ENCODE measurements at places on chromosomes 16 and 17.

GRCh38 chr17:40541873-40542557 is 23.3 kb downstream of the CCR7 start:
- DNase-seq = no peak

GRCh38 chr17:66789093-66789492 is 45.8 kb upstream of the CACNG5 start:
- DNase-seq = no peak

GRCh38 chr16:56589141-56590039 is at the start of gene MT3:
TSS of gene MT3 (plus strand) at chr16:56589528. CDS start at chr16:56589591, 63 bp downstream.
- DNase-seq = peak; percentile 42

DNA sequence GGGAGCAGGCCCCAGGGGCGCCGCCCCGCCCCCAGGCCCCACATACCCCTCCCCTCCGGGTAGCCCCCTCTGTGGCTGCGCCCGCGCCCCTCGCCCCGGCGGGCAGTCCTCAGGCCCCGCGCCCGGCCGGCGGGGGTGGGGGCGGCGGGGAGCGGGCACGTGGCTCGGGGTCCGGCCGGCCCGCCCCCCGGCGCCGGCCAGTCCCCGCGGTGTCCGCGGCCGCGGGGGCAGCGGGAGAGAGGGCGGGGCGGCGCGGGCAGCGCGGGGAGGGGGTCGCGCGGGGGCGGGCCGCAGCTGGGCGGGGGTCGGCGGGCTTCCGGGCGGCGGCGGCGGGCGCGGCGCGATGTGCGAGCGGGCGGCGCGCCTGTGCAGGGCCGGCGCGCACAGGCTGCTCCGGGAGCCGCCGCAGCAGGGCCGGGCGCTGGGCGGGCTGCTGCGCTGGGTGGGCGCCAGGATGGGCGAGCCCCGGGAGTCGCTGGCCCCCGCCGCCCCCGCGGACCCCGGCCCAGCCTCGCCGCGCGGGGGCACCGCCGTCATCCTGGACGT is 335 bp downstream of the NECAB2 start:
- no peak for DNase-seq

DNA sequence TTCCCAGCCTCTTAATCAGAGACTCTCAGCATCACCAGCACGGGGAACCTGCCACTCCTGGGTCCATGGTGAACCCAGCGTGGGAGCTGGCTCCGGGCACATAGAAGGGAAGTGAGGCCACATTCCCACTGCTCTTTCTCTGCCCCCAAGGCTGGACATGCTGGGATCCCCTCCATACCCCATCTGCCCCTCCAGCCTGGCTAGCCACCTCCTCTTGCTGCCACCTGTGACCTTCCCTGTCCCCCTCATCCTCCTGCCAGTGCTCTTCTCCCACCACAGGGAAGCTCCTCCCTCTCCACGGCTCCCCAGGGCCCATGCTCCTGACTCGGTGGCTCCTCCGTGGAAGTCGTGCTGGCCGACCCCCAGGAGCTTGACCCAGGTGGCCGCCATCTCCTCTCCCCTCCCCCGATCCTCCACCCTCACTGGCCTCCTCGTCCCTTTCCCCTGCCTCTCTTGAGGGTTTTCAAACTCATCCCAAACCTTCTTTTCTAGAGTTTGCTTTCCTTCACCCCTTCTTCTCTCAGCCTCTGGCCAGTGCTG is 139.1 kb upstream of the CHMP6 start:
- no peak for DNase-seq

GRCh38 chr16:13970708-13971422 is 50.9 kb downstream of the ERCC4 start:
- DNase-seq = no peak

- DNase-seq = no peak
Observed at GRCh38 chr16:50489182-50489581, 59.0 kb upstream of the NKD1 start.

DNA sequence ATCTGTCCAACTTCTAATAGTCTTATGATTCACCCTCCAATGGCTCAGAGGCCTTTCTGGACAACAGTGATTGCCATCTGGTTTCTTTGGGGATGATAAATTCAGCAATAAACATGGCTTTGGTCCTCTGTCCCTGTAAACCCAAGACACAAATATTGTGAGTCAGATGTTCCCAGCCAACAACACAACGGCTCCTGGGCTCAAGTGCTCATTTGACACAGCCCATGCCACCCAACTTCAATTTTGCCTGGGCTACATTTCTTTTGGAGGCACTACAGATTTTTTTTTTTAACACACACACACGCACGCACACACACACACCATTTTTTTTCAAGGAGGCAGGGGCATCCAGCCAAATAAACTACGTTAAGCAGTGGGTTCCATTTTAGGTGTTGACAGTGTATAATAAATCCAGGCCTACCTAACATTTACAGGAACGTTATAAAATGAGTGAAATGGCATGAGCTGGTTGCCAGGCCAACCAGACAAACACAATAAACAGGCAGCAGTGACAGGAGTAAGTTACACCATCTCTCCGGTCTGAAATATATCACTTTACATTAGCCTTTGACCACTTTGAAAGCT is 939.9 kb upstream of the SOX9 start:
- peak; percentile 70 for DNase-seq

DNA sequence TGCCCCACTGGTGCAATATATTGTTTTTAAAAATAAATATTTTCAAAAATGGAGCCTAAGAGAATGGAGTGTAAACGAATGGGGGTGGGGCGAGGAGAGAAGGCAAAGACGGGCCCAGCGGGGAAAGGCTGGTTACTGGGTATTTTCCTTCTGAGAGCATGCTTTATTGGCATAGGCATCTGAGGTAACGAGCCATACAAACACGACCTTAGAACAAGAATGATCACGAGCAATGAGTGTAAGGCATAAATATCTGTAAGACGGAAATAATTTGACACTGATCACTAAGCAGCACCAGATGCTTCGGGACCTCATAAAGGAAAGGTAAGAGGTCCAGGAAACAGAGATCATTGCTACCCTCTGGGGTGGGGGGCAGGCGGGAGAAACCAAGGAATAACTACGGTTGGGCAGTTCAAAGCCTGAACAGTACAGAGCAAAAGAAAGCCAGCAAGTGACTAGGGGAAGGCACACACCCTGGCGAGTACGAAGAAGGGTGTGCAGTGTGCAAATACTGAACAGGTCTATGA is 959 bp downstream of the SSH2 start:
- peak; percentile 41 for DNase-seq

GRCh38 chr16:66470556-66470955 is 43.5 kb downstream of the BEAN1 start:
- no peak for DNase-seq

- peak; percentile 60 for DNase-seq
Observed at GRCh38 chr17:81400154-81400977, 5.1 kb downstream of the BAHCC1 start.

GRCh38 chr16:69469807-69470561 is 45.6 kb downstream of the CYB5B start:
- DNase-seq = no peak

DNA sequence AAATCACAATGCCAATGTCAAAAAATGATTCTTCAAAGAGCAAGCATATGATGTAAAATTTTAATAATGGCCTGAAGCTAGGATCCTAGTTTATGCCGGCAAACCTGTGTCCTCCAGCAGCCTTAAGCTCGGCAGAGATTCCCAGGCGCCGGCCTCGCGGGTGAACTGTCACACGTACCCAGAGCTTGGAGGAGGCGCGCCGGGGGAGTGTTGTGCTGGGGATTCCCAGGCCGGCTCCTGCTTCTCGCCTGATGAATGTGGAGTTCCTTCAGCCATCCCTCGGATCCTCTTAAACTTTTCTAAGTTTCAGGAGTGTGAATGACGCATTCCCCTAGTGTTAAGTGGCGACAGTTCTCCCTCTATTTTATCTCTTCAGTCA is 19.1 kb upstream of the NTN1 start:
- peak; percentile 13 for DNase-seq

DNA sequence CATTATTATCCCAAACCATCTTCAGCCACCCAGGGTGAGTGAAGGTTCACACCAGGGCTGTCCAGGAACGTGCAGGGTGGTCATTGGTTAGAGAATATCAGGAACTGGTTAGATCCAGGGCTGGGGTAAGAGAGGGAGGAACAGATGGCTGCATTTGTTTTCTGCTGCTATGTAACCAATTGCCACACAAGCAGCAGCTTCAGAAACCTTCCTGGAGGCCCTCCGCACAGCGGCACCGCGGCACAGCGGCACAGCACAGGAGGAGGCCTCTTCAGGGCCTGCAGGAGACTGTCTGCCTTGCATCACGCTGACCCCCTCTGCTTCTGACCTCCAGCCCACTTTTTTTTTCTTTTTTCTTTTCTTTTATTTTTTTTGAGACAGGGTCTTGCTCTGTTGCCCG is 86.1 kb downstream of the KCNJ12 start:
- DNase-seq = no peak

DNA sequence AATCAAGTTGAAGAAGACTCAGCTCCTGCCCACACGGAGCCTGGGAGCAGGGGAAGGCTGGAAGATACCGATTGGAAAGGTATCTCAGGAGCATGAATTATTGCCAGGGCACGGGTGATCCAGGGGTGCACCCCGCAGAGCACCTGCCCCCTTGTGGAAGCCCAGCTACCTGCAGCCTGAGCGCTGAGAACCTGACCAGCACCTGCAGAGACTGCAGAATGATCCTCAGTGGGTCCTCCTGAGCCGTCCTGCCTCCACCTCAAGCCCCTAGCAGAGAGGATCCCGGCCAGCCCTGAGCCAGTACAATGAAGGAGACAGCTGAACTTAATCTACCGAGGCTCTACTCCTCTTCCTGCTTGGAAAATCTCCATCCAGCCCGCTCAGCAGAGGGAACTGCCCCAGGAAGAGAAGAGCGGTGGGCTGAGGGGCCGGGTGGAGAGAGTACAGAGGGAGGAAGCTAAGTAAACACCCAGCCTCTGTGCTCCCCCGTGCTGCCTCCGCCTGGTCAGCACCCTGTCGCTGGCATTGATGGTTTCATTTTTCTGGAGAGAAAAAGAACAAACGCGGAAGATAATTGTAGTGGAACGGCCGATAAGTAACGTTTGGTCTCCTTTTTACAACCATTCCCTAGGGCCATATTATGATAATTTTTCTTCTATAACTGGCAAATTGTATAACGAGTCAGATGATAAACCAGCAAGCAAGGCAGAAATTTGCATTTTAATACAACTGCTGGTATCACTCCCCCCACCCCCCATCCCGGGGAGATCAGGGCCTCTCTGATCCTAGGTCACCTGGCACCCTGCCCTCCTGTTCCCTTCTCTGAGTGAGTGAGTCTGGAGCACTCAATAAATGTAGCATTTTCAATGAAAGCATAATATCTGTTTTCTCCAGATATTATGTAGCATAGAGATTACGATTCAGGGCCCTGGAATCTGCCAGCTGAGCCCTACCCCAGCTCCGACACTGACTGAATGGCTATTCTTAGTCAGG is 204.5 kb upstream of the RPL38 start:
- peak; percentile 66 for DNase-seq

GRCh38 chr16:71723537-71724319 is 773 bp downstream of the PHLPP2 start:
- peak; percentile 70 for DNase-seq

Data from Daoy (cell line).